GM20000 (cell line): ENCODE measurements at places on chromosomes 3 and 15.

DNA sequence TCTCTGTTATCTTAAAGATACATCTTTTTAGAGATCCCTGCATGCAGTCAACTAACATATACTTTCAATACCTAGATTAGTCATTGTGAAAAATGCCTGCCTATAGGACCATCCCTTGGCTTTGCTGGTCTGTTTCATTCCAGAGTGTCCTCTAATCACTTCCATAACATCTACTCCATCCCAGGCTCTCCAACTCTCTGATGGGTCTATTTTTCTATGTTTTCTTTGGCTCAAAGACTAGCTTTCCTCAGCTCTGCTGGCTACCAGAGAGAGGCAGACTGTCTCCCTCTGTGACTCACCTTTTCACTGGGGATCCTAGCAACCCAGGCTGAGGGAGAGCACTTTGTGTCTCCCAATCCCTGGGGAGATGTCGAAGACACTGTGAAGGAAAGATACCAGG, 547.7 kb upstream of the MCTP2 start:
- DNase-seq = no peak

GRCh38 chr15:97993310-97993738, 32.8 kb downstream of the ARRDC4 start:
- no peak for DNase-seq

- no peak for DNase-seq
Observed at GRCh38 chr3:64026346-64026745, 3.1 kb upstream of the PSMD6 start.

DNA sequence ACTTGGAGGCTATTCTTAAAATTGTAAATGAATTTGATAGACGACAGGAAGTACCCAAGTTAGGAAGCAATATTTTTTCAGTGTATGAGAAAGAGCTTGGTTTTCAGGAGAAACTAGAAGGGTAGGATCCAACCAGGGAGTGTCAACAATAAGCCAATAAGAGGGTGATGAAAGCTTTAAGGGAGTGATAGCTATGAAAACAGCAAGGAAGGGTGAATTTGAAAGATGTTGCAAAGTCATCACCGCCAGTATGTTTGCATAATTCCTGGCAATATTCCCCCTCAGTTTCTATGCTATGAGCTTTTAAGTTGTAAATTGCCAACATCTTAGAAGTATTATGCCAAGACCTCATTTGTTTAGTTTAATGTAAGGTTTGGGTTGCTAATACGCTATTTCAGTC, 11.8 kb upstream of the CSTA start:
- no peak for DNase-seq

DNA sequence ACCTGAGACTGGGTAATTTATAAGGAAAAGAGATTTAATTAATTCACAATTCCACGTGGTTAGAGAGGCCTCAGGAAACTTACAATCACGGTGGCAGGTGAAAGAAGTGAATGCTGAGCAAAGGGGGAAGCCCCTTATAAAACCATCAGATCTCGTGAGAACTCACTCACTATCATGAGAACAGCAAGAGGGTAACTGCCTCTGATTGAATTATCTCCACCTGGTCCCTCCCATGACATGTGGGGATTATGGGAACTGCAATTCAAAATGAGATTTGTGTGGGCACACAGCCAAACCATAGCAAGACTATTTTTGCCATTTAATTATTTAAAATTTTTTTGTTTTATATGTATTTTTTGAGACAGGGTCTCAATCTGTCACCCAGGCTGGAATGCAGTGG, 27.0 kb upstream of the KCTD6 start:
- DNase-seq = no peak

DNA sequence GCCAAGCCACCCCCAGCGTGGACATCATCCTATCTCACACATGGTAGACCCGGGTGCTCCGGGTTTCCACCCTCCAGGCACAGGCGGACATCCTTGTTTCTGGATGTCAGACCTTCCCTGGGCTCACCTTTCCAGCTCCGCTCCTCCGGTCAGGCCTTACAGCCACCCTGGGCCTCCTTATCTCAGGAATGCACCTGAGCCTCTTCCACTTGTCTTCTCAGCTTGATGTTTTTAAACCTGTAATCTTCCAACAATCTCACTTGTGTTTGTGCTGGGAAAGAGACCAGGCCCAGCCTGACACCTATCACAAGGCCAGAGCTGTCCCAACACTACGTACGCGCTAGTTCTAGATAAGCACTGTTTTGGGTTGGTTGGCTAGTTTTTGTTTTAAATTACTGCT, 53.9 kb downstream of the NIPA2 start:
- DNase-seq = no peak
